ENCODE measurements at places on chromosomes 11 and 22.

DNA sequence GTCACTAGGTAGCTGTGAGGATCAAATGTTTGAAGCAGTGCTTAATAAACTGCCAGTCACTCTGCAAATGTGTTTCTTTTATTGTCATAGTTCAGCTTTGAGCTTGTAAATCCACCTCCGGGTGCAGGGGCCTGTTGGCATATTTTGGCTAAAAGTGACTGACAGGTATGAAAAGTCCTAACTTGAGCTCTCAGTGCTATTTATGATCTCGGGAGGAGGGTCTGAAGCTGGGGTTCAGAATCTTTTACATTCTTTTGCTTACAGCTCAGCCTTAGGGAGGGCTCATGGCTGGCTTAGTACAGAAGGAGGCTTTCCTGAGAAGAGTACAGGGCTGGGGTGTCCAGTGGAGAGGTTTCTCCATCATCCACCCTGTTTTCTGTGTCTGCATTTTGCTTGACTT is 1.5 kb downstream of the ASPHD2 start:
- DNase-seq: no peak

DNA sequence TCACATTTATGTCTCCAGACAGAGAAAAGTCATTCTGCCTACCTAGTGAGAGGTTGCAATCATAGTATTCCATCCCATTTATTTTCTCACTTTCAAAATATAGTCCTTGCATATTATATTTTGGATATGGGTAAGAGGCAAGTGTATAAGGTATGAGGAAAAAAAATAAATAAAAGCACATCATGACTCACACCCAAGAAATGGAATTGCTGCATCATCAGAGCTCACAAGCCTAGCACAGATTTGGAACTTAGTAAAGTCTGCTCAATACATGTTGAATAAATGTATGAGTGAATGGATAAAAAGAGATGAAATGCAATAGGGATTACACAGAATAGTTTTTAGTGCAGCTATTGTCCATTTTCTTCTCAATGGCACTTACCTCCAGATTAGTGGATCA is 2.5 kb upstream of the OR51G1 start:
- no peak for DNase-seq

DNA sequence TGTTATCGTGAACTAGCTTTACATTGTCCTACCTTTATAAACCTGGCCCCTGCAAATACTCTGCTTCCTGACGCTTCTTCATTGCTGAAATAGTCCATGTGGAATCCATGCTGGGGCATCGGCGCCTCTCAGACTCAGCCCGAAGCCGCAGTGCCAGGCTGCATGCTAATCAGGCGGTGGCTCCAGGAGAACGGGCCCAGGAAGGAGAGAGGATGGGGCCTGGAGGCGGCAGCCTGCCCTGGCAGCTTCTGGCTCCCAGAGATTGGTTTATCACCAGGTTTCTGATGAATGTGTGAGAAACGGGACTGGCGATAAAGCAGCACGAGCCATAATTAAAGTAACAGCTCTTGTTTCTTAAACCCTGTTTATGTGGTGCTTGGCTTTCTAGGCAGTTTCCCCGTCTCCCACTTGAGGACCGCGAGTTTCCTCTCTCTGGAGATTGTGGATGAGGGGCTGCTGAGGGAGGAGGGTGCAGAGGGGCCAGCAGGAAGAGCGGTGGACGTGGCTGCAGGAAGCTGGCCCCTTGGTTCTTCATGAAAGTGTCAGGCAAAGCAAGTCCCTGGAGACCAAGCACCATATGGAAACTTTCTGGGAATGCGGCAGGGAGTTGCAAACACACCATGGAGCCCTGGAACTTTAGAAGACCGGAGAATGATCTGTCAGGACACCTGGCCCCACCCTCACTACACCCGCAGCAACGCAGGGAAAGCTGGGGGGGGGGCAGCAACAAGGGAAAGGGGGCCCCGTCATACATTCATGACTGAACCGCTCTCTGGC is 93.4 kb downstream of the NTM start:
- DNase-seq: no peak

- no peak for DNase-seq
These were observed 51.5 kb upstream of the HORMAD2 start for GRCh38 chr22:30028731-30029130.

GRCh38 chr22:19962246-19962908 is 20.8 kb upstream of the TXNRD2 start:
- DNase-seq: peak; percentile 64

GRCh38 chr11:13772223-13773046 is 104.0 kb downstream of the FAR1 start:
- DNase-seq: peak; percentile 12

DNA sequence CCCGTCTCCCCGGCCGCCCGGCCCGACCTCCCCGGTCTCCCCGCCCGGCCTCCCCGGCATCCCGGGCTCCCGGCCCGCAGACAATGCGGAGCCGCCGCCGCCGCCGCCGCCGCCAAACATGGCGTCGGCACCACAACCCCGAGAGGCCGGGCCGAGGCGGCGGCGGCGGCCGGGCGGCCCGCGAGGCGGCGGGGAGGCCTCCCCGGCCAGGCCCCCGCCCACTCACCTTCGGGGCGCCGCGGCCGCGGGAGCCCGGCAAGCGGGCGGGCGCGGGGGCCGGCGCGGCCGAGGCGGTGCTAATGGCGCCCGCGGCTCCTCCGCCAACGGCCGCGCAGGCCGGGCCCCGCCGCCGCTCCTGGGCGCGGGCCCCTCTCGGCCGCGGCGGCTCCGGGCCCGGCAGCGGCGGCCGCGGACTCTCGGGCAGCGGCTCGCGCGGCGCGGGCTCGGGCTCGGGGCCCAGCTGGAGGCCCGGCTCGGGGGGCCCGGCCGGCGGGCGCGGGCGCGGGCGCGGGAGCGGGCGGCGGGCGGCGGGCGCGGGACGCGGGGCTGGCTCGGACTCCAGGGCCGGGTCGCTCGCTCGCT is 311 bp downstream of the BRD1 start:
- no peak for DNase-seq

DNA sequence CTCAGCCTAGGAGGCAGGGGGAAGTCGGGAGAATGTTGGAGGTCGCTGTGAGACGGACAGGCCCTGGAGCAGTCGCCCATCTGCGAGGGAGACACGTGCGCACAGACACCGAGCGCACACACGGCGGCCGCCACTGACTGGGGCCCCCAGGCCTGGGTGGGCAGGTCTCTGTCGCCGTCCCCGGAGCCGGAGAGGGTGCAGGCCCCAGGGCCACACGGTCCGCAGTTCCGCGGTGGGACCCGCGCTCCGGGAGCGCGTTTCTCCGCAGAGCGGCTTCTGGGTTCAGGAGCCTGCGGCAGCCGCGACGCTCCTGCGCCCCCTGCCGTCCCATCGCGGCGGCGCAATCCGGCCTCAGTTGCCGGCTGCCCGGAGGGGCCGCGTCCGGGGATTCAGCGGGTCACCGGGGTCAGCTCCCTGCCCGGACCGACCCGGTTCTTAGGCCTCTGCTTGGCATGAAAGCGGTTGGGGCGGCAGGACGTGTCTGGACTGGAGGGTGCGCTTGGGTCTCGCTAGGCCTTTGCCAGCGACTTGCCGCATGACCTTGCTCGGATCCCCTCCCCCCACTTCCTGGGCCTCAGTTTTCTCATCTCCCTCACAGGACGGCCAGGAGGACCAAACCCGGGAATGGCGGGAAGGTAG is 31.2 kb downstream of the PDE2A start:
- peak; percentile 75 for DNase-seq

GRCh38 chr22:28029201-28029948 is 110.3 kb upstream of the PITPNB start:
- DNase-seq: no peak

DNA sequence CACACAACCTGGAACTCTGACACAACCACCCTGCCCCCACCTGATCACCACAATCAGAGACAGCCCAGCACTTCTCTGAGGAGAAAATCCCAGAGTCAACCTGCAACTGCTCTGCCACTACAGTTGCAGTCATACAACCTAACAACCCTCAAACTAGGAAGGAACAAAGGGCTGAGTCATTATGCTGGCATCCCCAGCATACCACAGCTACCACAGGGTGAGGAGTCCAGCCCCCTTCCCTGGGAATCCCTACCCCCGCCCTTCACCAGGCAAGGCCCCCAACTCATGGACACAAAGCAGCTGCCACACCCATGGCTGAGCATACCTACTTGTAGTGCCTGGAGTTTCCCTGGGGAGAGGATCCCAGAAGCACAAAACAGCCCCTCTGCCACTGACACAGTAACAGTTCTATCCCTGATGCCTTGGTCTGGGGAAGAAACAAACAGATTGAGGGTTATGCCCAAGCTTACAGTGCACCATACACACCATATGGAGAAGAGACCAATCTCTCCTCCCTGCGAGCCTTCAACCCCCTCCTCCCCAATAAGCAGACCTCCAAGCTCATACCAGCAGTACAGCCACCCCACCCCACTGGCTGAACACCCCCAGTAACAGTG is 68.5 kb upstream of the C11orf58 start:
- no peak for DNase-seq

DNA sequence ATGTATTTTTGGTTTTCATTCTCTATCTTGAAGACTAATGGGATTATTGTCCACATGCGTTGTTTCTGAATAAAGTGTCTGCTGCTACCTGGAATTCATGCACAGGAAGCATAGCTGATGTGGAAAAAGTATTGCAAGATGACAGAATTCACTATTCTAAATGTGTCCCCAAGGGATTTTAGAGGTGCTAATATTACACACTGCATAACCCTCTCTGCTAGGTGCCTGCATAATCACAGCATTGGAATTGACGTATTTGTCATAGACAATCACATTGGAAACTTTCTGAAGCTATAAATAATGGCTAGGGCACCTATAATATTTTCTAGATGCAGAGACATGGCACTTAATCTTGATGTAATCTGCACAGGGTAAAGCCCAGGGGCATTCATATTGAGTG is 496.1 kb downstream of the JRKL start:
- no peak for DNase-seq

All from GM06990 (cell line).